ENCODE measurements at places on chromosomes 3 and 15.

GRCh38 chr3:153029350-153029749 is 132.7 kb upstream of the RAP2B start:
- no peak for DNase-seq

- DNase-seq, result no peak
Observed at GRCh38 chr15:51840692-51841091, 11.2 kb downstream of the TMOD3 start.

- DNase-seq, result no peak
Observed at GRCh38 chr3:38147421-38147820, 9.0 kb downstream of the MYD88 start.

GRCh38 chr15:99054892-99055291 is 47.3 kb upstream of the PGPEP1L start:
- DNase-seq, result no peak

- DNase-seq, result no peak
Observed at GRCh38 chr3:9899289-9899791, 3.3 kb upstream of the IL17RE start.

- no peak for DNase-seq
Observed at GRCh38 chr3:43786102-43786501, 95.4 kb downstream of the ABHD5 start.

DNA sequence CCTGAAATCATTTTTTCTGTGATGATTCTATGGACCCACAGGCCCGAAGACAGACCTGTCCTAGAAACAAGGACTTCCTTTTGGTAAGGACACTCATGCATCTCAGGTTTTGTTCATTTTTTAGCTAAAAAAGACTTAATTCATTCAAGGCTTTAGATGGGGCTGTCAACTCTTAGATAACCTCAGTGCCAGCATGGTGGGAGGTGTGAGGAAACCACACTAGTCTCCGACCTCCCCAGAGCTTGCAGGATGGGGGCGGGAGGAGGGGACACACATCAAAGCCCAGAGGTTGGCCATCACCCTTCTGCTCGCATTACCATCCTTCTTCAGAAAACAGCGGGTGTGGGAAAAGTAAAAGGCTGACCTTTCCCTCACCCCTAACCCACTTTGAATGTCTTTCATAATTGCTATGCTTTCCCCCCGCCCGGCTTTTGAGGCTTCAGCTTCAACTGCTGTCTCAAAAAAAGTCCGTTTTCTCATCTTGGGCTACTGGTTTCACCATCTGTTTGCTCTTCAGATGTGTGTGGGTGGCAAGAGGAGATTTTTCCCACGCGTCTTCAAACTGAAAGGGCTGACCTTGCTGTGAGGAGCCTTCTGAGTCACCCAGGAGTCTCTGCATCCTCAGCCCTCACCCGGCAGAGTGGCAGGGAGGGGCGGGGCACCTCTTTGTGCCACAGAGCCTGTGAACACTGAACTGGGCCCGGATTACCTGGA is 27.6 kb upstream of the CXCR6 start:
- peak; percentile 65 for DNase-seq

DNA sequence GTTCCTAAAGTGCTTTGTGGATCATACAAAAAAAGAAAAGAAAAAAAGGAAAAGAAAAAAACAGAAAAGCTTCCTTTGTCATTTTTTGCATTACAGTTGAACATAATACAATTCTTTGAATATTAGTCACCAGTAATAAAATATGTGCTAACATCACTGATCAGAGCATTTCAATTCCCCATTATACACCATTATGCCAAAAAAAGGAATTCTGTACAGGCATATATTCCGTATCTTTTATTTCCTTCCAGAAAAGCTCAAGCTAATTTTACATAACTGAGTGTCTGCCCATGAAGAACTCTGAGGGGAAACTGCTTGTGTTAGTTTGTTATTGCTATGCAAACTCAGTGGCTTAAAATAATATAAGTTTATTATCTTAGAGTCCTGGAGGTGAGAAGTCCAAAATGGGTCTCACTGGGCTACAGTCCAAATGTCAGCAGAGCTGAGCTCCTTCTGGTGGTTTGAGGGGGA is 377.9 kb downstream of the GAP43 start:
- no peak for DNase-seq

DNA sequence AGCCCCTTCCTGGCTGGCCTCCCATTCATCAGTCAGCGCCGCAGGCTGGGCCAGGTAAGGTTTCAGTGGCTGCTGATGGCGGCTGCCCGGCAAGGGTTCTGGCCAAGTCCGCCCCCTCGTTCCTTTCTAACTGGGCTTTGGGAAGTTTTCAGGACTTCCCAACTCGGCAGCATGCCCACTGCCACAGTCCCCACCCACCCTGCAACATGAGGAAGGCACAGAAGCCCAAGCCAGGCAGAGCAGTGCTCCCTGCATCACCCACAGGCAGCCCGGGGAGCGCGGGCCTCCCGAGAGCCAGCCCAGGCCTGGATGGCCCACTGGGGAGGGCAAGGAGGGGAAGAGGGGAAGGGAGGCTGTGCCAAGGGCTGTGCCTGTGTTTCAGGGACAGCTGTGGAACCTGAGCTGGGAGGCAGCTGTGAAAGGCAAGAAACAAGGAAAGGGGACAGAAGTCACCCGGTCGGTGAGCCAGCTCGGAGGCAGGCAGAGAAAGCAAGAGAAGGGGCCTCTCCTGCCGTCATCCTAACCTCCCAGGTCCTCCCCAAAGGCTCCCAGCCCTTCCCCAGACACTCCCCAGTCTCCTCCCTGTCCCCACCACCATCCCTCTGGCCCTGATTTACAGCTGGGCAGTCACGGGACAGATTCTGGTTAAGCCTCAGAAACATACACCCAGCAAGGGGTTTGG is 73.9 kb downstream of the CPN2 start:
- no peak for DNase-seq

- no peak for DNase-seq
Observed at GRCh38 chr15:92921215-92922131, 21.3 kb downstream of the CHD2 start.

DNA sequence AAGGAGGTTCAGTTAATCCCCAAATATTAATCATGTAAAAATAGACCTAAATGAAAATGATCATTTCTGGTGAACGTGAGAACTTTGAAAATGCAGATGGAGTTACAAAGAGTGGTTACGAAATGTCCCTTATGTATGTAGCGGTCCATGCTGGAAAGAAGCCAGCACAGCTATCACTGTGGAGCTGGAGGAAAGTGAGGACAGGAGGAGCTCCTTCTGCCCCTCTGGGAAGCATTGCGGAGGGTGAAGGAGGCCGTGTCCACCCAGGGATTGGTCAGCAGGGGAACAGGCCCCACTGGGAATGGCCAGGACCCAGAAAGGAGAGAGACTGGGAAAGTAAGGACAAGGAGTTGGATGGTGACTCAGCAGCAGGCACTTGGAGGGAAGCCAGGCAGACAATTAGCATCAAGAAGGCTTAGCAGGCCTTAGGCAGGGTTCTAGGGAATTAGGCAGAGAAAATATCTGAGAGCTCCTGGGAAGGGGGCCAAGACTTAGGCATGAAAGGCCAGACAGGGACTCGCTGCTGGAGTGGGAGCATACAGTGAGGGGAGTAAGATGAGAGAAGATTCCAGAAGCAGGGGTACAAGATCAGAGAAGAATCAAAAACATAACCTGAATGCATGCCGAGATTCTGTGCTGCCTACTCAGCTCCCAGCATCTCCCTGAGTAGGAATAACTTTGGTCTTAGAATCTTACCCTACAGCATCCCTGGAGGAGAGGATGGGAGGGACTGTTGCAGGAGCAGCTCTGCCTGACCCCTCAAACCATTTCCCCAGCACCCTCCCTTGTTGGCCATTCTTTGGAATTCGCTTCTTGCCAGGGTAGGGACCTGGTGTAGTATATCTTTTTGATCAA is 171.0 kb upstream of the UMPS start:
- DNase-seq, result no peak

DNA sequence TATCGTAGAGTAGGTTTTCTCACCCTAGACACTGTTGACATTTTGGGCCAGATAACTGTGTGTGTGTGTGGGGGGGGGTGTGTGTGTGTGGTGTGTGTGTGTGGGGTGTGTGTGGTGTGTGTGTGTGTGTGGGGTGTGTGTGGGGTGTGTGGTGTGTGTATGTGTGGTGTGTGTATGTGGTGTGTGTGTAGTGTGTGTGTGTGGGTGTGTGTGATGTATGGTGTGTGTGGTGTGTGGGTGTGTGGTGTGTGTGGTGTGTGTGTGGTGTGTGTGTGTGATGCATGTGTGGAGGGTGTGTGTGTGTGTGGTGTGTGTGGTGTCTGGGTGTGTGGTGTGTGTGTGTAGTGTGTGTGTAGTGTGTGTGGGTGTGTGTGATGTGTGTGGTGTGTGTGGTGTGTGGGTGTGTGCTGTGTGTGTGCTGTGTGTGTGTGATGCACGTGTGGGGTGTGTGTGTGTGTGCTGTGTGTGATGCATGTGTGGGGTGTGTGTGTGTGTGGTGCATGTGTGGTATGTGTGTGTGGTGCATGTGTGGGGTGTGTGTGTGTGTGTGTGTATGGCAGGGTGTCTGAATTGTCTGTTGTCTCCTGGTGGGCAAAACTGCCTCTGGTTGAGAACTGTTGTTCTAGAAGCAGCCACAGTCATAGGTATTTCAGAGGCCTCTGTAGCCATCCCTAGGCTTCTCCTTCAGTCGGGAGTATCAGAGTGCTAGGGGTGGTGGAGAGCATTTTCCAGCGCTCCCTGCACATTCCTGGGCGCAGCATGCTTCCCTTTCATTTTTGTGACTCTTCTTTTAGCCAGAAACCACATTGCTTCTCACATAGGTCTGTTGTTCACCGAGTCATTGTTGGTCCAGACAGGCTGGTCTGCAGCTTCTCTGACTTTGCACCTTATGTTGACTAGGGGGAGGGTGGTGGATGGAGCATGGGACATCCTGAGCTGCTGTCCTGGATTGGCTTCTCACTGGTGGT is 84.4 kb downstream of the THSD4 start:
- DNase-seq, result no peak

GRCh38 chr3:9278498-9278897 is 29.1 kb upstream of the SRGAP3 start:
- DNase-seq, result no peak

GRCh38 chr3:197580253-197580691 is 24.5 kb upstream of the BDH1 start:
- DNase-seq, result no peak

GRCh38 chr15:40096094-40096891 is 12.4 kb downstream of the BMF start:
- DNase-seq, result no peak

- DNase-seq, result no peak
Observed at GRCh38 chr15:70863450-70864218, 9.7 kb upstream of the LARP6 start.

- DNase-seq, result no peak
Observed at GRCh38 chr3:37375184-37376127, 201.1 kb upstream of the LRRFIP2 start.

DNA sequence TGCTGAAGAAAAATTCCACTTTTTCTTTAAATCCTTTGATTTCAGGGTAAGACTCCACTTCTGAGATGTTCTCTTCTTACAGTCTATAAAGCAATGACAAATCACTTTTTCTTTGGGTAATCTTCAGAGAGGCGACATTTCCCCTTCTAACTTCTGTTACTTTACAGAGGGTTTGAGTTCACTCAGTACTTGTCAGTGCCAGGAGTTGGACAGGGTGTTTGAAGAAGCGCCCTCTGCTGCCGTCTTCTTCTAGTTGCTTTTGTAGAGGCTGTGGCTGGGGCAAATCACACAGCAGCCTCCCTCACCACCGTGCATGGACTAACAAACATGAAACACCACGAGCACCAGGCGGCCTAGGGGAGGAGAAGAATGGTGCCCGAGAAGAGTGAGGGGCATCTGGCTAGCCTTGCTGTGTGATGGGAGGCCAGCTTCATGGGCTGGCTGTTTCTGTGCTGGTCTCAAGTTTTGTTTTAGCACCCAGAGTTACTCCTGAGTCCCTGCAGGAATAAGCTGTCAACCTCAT is at the start of gene CD80:
CD80 (minus strand) TSS at position 174 of the 523 bp plus-strand sequence. CDS start 1,886 bp downstream, outside the sequence.
- DNase-seq, result no peak

DNA sequence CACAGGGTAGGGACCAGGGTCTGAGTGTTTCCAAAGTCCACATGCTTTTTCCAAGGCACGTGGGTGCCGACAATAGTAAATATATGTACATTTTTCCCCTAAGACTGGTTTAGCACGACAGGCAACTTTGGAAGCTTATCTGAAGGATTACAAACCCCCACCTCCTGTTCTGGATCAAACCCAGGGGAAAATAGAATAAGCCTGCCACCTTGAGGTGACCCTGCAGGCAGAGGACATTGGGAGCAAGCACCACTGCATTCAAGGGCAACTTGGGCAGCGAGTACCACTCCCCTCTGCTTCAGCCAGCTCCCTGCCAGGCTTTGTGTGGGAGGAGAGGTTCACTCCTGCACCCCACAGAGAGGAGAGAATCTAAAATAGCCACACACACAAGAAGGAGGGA is 44.8 kb downstream of the KBTBD12 start:
- DNase-seq, result no peak

GRCh38 chr3:134775831-134776230 is 19.2 kb upstream of the EPHB1 start:
- DNase-seq, result no peak
